ENCODE measurements at places on chromosomes 7 and 10.

- DNase-seq = no peak
Measured at GRCh38 chr10:11793762-11794479, 29.2 kb upstream of the PROSER2 start.

DNA sequence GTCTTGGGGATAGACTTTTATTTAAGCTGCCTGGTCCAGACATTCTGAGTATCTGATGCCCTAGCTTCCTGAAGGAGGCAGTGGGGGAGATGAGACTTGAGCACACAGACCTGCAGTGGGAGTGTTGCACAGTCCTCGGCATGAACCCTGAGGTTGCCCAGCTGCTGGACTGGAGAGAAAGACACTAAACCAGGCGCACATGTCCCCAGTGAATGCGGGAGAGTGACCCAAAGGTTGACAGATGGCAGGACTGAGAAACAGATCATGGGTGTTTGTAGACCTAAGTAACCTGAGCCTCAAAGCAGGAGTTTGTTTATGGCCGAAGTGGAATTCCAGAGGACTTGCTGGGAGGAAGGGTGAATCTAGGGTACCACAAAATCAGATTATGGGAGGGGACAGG is 15.7 kb upstream of the MSRB2 start:
- DNase-seq = no peak

- DNase-seq = no peak
Measured at GRCh38 chr7:110994028-110994967, 96.6 kb upstream of the LRRN3 start.

GRCh38 chr10:89165923-89166322 is 41.2 kb downstream of the CH25H start:
- DNase-seq = no peak
